ENCODE measurements at places on chromosomes 6 and 20. TPM values are rescaled to one million over a fixed set of nuclear protein-coding genes. Genes with fewer than 3 reads are reported as not detected.

DNA sequence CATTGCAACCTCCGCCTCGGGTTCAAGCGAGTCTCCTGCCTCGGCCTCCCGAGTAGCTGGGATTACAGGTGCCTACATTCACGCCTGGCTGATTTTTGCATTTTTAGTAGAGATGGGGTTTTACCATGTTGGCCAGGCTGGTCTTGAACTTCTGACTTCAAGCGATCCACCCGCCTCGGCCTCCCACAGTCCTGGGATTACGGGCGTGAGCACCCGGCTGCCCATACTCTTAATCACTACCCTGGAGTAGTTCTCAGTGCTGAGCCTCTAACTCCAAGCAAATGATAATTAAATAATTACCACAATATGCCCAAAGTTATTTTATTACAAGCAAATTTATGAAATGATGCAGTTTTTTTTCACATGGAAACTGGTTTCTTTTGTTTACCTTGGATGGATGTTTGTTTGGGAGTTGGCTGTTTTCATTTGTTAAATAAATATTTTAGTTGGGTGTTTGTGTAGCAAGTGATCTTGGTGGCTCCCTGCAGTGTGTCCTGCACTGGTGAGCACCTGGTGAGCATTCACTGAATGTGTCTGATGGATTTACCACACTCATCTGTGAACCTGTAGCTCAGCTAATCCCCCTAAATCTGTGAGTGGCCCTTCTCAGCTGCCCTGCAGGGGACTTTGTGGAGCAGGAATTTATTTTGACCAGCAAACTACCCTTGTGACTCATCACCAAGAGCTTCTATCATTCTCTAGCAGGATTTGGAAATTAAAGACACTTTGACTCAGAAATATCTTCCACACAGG is 36.9 kb downstream of the UTRN start:
- H3K36me3 ChIP-seq: no peaks in the 10 kb centered on the region
- H3K27me3 ChIP-seq: no peaks in the 10 kb centered on the region
- H3K4me3 ChIP-seq: no peak overlapping the region
- H3K4me1 ChIP-seq: peaks cover 26% of the 10 kb centered on the region
- no peak overlapping the region for H3K27ac ChIP-seq

HIVEP2 gene
- polyA plus RNA-seq: 8.3 TPM

DNA sequence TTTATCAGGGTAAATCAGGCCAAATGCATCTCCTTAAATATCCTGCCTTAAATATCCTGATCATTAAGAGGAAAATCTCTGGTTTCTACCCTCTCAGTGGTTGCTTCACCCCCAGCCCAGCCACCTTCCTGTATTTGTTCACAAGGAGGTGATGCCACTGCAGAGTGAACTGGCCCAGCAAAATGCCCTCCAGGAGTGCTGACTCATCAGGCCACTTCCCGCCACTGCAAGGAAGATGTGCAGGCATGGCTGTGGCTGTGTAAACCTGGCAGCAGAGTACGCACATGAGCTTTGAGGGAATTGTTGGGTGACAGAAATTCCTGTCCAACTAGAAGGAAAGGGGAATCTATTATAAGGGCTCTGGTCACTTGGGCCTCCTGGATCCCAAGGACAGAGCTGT is 13.8 kb downstream of the NQO2 start:
- H3K4me3 ChIP-seq: no peak overlapping the region
- no peak overlapping the region for H3K27ac ChIP-seq
- H3K27me3 ChIP-seq: no peaks in the 10 kb centered on the region
- peaks cover 27% of the 10 kb centered on the region for H3K36me3 ChIP-seq
- no peaks in the 10 kb centered on the region for H3K4me1 ChIP-seq

GRCh38 chr6:40295251-40295950 is 291.8 kb downstream of the LRFN2 start:
- no peak overlapping the region for H3K4me3 ChIP-seq
- H3K4me1 ChIP-seq: no peaks in the 10 kb centered on the region
- H3K36me3 ChIP-seq: no peaks in the 10 kb centered on the region
- DNase-seq: peak; percentile 8

- no peak overlapping the region for H3K27ac ChIP-seq
- no peaks in the 10 kb centered on the region for H3K4me1 ChIP-seq
- no peaks in the 10 kb centered on the region for H3K36me3 ChIP-seq
- no peak for DNase-seq
- H3K27me3 ChIP-seq: no peaks in the 10 kb centered on the region
- H3K4me3 ChIP-seq: no peak overlapping the region
These were observed 86.6 kb downstream of the TAF4 start for GRCh38 chr20:61979090-61979489.

DNA sequence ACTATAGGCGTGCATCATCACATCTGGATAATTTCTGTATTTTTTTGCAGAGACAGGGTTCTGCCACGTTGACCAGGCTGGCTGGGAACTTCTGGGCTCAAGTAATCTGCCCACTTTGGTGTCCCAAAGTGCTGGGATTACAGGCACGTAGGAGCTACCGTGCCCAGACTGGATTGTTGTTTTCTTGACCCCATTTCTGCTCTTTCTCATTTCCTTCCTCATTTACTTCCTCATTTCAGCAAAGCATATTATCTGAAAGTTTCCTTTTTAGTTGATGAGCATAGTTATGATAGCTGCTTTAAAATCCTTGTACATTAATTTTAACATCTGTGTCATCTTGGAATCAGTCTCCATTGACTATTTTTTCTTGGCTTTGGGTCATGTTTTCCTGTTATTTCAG is 301.0 kb upstream of the RUNX2 start:
- H3K36me3 ChIP-seq: no peaks in the 10 kb centered on the region
- H3K27ac ChIP-seq: no peak overlapping the region
- no peaks in the 10 kb centered on the region for H3K4me1 ChIP-seq
- H3K27me3 ChIP-seq: no peaks in the 10 kb centered on the region
- H3K4me3 ChIP-seq: no peak overlapping the region

PMEPA1 gene
- 12.5 TPM for polyA plus RNA-seq

DNA sequence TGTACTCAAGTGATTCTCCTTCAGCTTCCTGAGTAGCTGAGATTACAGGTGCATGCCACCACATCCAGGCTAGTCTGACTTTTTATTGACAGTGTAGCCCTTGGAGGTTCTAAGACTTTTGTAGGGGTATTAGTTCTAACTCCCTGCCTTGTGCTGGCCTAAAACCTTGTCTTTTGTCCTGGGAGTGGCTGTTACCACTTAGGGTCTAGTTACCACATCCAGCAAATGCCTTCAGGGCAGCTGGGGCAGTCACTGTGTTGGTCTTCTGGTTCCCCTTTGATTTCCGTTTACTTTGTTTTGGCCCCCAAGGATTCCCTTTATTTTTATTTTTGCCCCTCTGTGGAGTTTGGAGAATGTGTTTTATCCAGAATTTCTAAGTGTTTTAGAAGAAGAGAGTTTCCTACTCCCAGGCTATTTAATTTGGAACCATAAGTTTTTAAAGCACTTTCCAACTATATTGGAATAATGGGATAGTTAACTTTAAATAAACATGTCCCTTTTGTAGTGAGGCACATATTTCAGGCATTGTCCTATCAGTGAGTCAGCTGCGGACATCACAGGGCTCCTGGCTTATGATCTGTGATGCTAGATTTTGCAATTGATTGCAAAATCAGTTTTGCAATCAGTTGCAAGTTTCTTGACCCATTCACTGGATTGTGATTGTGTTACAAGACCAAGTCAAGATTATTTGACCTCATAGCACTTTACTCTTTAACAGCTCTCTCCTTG is 25.0 kb downstream of the IL22RA2 start:
- no peaks in the 10 kb centered on the region for H3K36me3 ChIP-seq
- H3K4me3 ChIP-seq: no peak overlapping the region
- no peak overlapping the region for H3K27ac ChIP-seq
- peak; percentile 63 for DNase-seq
- H3K4me1 ChIP-seq: peaks cover 12% of the 10 kb centered on the region

DNA sequence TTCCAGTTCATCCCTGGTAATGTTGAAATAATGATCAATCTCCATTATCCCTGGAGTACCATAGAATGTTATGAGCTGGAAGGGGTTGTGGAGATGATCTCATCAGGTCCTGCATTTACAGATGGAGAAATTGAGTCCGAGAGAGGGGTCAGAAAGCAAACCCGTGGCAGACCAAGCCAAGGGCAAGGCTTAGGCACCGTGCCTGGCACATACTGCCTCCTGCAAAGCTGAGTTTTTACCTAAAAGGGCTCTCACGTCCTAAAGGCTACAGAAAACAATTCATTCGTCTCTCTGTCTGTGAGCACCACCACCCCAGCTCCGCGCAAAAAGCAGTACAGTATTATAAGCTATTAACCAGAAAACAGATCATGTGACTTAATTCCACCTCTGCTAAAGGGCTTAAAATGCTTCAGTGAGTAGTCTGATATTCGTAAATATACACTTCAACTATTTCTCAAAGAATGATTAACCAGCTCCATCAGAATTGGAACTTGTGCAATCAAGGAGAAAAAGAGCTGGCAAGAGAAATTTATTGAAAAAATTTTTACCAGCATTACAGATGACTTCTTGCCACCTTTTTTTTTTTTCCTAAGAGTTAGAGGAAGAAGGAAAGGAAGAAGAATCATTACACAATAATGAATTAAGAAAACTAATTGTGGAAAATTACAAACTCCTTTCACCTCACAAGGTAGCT is 3.4 kb upstream of the PARD6B start:
- H3K4me3 ChIP-seq: no peak overlapping the region
- H3K4me1 ChIP-seq: peaks cover 23% of the 10 kb centered on the region
- H3K36me3 ChIP-seq: no peaks in the 10 kb centered on the region
- H3K27ac ChIP-seq: no peak overlapping the region
- no peaks in the 10 kb centered on the region for H3K27me3 ChIP-seq

DNA sequence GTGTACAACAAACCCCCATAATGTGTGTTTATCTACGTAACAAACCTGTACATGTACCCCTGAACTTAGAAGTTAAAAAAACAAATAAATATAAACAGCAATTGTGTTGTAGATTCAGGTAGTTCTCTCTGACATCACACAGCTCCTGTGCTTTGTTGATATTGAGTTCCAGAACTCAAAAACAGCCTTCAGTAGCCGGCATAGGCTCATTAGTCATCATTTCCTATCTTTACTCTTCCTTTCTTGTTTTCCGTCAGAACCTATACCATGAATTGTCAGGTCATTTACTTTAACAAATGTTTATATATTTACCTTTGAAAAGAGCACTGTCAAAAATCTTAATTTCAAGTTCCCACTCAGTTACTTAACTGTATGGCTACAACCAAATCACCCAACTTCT is 88.8 kb downstream of the ADTRP start:
- peaks cover 15% of the 10 kb centered on the region for H3K4me1 ChIP-seq
- DNase-seq: no peak
- no peaks in the 10 kb centered on the region for H3K27me3 ChIP-seq
- H3K27ac ChIP-seq: no peak overlapping the region

GRCh38 chr6:113732384-113732966 is 124.7 kb upstream of the MARCKS start:
- H3K36me3 ChIP-seq: no peaks in the 10 kb centered on the region
- no peak overlapping the region for H3K27ac ChIP-seq
- no peak for DNase-seq
- no peak overlapping the region for H3K4me3 ChIP-seq

GRCh38 chr20:51562332-51563173 is 20.0 kb upstream of the NFATC2 start:
- H3K4me1 ChIP-seq: peaks cover 36% of the 10 kb centered on the region
- no peaks in the 10 kb centered on the region for H3K27me3 ChIP-seq
- peak; percentile 94 for DNase-seq
- peak overlapping the region; percentile 62 for H3K27ac ChIP-seq

DNA sequence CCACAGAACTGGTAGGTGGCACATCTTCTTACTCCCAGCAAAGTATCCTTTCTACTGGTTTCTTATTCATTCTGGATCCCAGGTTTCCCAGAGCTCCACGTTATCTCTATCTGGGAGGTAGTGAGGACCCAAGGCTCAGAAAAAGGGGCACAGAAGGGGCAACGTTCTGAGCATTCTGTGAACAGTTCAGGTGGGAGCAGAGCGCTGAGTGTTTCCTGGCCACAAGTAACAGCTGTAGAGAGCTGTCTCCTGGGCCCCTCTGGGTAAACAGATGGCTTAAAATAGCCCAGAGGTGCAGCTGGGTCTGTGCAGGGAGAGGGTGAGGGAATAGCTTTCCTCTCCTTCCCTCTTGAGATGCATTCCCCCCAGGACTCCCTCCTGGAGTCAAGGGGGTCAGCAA is 2.1 kb downstream of the APOBEC2 start:
- H3K36me3 ChIP-seq: no peaks in the 10 kb centered on the region
- no peak overlapping the region for H3K27ac ChIP-seq
- H3K27me3 ChIP-seq: no peaks in the 10 kb centered on the region
- no peak for DNase-seq

- no peaks in the 10 kb centered on the region for H3K36me3 ChIP-seq
- no peak overlapping the region for H3K27ac ChIP-seq
- H3K4me3 ChIP-seq: no peak overlapping the region
- DNase-seq: no peak
- no peaks in the 10 kb centered on the region for H3K4me1 ChIP-seq
These were observed 29.0 kb downstream of the OTOR start for GRCh38 chr20:16777126-16777525.

SMPDL3A gene
- 15.4 TPM for polyA plus RNA-seq

DNA sequence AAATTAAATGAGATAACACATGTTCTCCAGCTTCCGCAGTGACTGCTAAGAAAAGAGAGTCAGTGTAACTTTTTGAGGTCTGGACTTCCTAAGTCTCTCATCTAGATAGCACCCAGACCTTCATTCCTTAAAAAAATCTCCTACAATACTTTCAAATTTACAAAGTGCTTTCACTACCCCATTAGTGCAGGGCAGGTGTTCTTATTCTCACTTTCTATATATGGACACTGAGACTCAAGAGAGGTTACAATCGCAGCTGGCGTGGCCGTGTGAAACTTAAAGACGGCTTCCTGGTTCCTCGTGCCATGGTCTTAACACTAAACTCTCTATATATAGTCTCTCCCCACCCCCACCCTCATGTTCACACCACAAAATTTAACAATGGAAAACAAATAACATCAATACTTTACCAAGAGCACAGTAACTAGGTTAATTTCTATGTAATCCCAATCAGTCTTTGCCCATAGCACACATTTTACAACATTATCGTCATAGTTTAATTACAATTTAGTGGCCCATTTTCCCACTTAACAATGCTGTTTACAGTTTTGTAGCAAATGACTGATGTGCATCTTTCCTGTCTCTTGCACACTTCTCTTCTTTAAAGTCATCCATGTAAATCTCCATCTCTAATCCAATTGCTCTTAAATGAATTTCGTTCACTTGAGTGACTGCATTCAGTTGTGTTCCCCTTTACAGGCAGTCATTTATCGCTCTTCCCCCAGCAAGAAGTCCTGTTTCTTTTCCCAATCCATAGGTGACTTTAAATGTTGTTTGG is 78.8 kb upstream of the ARID1B start:
- no peaks in the 10 kb centered on the region for H3K36me3 ChIP-seq
- no peak overlapping the region for H3K4me3 ChIP-seq
- no peak for DNase-seq
- H3K27ac ChIP-seq: no peak overlapping the region
- no peaks in the 10 kb centered on the region for H3K27me3 ChIP-seq

DNA sequence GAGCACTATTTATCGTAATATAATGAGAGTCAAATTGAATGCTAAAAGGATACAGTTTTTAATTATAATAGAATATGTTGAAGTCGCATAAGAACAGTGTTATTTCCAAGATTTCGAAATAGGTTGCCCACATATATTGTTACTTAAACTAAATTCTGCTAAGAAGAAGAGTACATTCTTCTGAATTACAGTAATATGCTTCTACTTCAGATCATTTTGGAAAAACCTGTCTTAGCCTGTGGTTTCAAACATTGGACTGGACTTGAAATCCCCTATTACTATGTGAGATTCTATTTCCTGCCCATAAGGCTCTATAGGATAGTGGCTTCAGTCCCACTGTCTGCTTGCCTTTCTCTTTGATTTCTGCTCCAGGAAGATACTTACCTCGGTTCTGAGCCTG is 137.2 kb downstream of the B3GAT2 start:
- H3K27ac ChIP-seq: no peak overlapping the region
- no peaks in the 10 kb centered on the region for H3K27me3 ChIP-seq
- no peak for DNase-seq
- H3K36me3 ChIP-seq: no peaks in the 10 kb centered on the region
- H3K4me1 ChIP-seq: no peaks in the 10 kb centered on the region
- H3K4me3 ChIP-seq: no peak overlapping the region

KIFC1 gene
- 4.0 TPM for polyA plus RNA-seq

FOXF2 gene
- 2.7 TPM for polyA plus RNA-seq

All from GM23248 (cell line).